ENCODE measurements at places on chromosomes 5 and 9.

GRCh38 chr5:168612996-168613395 is 33.8 kb upstream of the PANK3 start:
- DNase-seq = no peak

DNA sequence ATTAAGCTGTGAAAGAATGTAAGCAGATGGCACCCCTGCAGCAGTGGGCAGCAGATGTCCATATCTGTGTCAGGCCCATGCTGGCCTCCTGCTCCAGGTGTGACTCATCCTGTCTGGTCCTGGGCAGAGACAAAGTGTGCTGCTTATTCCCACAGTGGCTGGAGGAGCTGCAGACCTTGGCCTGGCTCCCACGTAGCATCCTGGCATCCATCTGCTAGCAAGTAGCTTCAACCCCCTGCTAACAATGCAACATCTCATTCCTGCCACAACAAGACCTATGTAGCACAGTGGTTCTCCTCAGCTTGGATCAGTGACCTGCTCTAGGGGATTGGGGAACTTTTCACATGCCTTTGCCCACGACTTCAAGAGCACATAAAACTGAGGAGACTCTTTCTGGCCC is 126.4 kb upstream of the SLC12A2 start:
- peak; percentile 74 for DNase-seq

GRCh38 chr5:147208134-147208533 is 26.7 kb upstream of the STK32A start:
- DNase-seq = no peak

DNA sequence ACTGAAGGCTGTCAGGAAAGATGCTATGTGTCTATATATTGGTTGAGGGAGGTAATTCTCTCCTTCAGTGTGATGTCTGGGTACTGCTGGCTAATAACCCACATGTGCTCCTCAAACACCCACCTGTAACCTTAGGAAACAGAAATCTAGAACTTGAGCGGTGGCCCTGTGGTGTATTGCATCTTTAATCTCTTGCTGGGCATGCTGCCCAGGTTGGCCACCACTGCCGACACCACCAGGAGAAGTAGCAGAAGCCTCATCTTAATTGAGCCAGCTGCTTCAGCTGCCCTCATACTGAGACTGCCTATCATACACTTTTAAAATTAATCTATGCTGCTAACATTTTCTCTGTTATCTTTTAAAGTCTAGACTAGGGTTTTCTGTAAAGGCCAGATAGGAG is 103.5 kb upstream of the C5orf63 start:
- no peak for DNase-seq

- DNase-seq = no peak
Measured at GRCh38 chr5:34034534-34035327, 8.3 kb downstream of the C1QTNF3 start.

DNA sequence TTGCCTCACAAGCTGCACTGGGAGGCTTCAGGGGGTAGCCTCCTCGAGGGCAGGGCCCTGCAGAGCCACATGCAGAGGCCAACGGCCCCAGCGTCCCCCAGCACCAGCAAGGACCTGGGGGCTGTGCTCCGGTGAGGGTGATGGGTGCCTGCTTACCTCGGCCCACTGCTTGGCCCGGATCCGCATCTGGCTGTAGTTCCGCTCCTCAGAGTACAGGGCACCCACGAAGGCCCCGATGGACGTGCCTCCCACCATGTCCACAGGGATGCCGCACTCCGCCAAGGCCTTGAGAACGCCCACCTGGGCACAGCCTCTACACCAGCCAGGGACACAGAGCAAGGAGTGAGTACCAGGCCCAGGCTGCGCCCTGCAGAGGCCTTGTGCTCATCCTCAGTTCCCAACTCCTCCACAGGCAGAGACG is 8.0 kb upstream of the NSMF start:
- DNase-seq = no peak

DNA sequence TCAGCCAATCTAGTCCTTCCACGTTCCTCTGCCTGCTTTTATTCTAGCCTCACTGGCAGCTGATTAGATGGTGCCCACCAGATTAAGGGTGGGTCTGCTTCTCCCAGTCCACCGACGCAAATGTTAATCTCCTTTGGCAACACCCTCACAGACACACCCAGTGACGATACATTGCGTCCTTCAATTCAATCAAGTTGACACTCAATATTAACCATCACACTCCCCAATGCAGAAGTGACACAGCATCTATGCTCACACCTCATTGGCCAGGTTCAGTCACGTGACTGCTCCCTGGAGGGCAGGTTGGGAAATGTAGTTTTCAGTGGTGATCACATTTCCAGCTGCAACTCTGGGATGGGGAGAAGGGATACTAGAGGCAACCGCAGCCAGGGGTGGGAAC is 13.0 kb downstream of the SUSD3 start:
- no peak for DNase-seq

GRCh38 chr9:127194881-127195713 is 69.5 kb upstream of the GARNL3 start:
- no peak for DNase-seq

DNA sequence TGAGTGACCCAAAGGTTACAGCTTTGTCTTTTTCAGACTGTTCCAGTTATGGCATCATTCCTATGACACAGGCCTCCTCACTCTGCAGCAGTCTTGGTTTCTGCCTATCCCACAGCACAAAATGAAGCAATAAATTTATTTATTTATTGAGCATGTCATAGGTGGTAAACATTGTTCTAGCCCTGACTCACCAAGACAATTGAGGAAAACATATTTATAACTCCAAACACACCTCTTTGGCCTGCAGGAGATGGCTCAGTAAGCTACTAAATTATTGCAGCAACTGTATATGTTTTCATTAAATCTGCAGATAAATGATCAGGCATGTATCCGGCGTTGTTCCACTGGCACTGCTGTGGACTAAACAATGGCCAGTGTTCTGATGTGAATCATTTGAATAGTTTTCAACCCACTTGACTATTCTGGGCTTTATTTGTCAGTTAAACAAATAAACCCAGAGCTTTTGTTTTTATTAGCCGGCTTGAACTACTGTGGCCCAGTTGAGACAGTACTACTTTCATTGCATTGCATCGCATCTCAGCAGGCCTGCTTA is 83.2 kb downstream of the FOXD1 start:
- DNase-seq = peak; percentile 88

Data from smooth muscle cell of the brain vasculature (primary cell).